ENCODE measurements at places on chromosomes 13 and 19.

DNA sequence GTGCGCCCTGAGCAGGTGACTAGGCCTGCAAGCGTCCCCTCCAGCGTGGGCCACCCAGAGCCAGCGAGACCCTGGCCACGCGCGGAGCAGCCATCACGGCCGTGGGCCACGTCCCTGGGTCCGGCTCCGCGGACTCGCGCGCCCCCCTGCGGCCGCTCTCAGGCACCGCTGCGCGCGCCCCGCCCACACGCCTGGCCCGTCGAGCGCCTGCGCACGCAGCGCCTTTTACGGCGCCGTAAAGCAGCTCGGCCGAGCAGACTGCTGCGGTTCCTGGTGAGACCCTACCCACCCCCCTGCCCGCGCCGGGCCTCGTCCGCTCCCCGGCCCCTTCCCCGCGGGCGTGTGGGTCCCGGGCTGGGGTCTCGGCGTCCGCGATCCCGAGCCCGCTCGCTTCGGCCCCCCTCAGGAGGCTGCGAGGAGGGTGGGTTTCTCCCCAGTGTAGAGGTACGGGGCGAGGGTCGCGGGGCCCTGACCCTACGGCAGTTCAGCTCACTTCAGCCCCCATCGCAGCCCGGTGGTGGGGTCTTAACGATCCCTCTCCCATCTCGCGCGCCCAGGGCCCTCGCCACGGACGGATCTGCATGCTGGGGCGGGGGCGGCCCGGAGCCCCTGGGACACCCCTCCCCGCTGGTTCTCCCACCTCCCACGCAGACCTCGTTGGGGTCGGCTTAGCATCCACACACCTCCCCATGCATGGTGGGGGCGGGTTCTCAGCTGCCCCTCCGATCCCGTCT, at the start of gene TRAPPC5:
TRAPPC5 (plus strand) TSS at position 228 of the 734 bp plus-strand sequence. CDS start 1,421 bp downstream, outside the sequence.
- peak; percentile 90 for DNase-seq

GRCh38 chr13:91868351-91868750, 469.9 kb downstream of the GPC5 start:
- DNase-seq, result no peak

- DNase-seq, result no peak
These were observed 4.8 kb downstream of the MKNK2 start for GRCh38 chr19:2046046-2046907.

- no peak for DNase-seq
These were observed 20.4 kb upstream of the GNA15 start for GRCh38 chr19:3115411-3115810.

- DNase-seq, result no peak
These were observed 156.8 kb downstream of the FLT1 start for GRCh38 chr13:28338006-28338574.

- DNase-seq, result no peak
These were observed 90.0 kb upstream of the SERP2 start for GRCh38 chr13:44283600-44283999.

DNA sequence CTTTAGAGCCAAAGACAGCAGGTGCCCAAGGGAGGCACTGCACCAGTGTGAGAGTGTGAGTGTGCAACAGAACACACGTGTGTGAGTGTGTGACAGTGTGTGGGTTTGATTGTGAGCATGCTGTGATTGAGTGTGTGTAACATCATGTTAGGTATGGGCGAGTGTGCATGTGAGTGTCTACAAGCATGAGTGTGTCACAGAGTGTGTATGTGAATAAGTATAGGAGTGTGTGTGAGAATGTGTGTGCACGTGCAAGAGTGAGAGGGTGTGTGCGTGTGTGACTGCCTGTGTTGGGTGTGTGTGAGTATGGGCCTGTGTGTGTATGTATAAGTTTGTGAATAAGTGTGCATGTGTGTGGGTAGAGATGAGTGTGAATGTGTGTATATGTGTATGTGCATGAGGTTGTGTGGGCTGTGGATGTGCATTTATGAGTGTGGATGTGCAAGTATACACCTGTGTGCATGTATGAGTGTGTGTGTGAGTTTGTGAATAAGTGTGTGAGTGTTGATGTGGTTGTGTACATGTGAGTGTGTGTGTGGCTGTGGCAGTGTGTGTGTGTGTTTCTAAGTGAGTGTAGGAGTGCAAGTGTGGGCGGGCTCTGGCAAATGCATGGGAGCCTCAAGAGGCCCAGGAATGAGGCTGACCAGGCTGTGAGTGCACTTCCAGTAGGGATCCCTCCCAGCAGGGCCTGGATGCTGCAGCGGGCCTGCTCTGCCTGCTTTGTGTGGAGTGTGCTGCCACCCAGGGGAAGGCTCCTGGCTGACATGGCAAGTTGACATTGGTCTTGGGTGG, 198.4 kb downstream of the COL4A1 start:
- peak; percentile 99 for DNase-seq

All from H54 (cell line).